Retinal pigment epithelial cell (primary cell): ENCODE measurements at places on chromosomes 5 and 9.

DNA sequence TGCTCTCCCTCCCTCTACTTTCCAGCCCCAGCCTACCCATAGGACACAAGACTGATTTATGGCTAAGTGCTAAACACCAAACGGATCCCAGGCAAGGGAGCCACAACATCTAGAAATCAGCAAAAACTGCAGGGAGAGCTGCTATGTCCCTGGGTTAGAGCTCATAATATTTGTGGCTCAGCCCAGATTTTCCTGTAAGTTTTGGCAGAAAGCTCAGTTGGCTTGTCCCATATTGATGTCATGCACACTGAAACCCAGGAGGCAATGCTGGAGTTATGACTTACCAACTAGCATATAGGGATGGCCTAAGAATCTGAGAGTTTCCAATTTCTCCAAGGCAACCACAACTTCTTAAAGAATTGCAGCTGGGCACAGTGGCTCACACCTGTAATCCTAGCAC is 44.7 kb upstream of the MYOT start:
- DNase-seq = no peak

GRCh38 chr9:9108641-9109040 is 1309.1 kb upstream of the DMAC1 start:
- DNase-seq = no peak

- no peak for DNase-seq
These were observed 815 bp downstream of the ANXA6 start for GRCh38 chr5:151156507-151157420.

- no peak for DNase-seq
These were observed 65.2 kb upstream of the RNF130 start for GRCh38 chr5:180136630-180137381.
